PC-3 (cell line): ENCODE measurements at places on chromosomes 2 and 18.

DNA sequence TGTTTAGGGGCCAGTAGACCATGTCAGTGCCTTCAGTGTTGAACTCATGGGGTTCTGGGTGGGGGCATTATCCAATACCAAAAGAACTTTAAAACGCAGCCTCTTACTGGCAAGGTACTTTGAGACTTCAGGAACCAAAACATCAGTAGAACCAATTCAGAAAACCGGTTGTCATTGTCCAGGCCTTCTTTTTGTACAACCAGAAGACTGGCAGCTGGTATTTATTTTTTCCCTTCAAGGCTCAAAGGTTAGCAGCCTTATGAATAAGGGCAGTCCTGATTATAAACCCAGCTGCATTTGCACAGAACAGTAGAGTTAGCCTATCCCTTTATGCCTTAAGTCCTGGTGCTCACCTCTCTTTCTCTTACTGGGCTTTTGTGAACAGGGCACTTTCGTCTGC, 113.8 kb upstream of the EML6 start:
- no peak for DNase-seq

GRCh38 chr2:118223511-118223991, 135.3 kb downstream of the INSIG2 start:
- no peak for DNase-seq

DNA sequence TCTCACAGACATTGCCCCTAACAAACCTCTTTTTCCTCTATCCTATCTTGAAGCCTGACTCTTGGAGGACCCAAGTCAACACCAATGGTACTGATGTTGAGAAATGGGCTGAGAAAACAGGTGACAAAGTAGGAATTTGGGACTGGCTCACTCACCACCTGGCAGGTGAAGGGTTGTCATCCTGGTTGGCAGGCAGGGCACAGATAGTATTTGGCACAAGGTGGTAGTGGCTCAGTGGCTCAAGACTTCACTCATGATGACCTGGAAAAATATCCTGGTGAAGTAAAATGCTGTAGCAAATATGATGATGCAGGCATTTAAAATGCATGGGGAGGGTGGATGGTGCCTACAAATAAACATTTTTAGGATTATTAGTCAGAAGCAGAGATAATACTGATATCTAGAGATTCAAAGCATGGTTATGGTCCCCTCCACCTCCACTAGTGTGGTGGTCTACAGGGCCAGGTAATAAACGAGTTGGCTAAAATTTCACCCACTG, 38.0 kb upstream of the GLS start:
- peak; percentile 54 for DNase-seq

DNA sequence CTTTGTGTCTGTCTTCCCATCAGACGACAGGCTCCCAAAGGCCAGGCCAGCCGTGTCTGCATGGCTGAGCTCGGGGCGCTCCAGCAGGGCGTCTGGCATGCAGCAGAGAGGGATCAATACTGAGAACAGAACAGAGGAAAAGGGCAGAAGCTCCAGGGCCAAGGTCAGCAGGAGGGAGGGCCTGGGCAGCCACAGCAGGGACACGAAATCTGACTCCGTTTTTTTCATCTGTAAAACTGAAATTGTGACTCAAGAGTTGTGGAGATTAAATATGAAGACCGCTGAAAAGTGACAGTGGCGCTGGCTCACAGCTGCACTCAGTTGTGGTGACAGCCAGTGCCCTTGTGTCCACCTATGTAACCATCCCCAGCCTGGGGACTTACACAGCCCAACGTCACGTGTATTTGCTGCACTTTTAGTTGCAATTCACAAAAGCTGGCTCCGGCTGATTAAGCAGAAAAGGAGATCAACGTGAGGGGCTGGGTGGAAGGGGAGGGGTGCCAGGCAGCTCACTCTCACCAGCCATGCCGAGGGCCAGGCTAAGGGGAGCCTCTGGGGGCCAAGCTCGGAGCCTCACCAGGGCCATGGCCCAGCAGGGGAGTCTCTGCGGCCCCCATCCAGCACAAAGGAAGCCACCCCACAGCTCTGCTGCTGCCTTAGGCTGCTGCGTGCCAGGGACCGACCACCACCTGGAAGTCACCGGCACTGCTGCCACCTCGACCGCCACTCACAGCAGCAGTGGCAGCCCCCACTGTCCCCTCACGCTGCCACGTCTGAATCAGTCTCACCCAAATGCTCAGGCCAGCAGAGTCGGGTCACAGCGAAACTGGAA, 74.7 kb downstream of the EIPR1 start:
- DNase-seq, result no peak

- DNase-seq, result peak; percentile 57
Observed at GRCh38 chr2:32061973-32062861, 1.1 kb upstream of the SPAST start.

- DNase-seq, result no peak
Observed at GRCh38 chr2:46311651-46312223, 14.5 kb downstream of the EPAS1 start.

DNA sequence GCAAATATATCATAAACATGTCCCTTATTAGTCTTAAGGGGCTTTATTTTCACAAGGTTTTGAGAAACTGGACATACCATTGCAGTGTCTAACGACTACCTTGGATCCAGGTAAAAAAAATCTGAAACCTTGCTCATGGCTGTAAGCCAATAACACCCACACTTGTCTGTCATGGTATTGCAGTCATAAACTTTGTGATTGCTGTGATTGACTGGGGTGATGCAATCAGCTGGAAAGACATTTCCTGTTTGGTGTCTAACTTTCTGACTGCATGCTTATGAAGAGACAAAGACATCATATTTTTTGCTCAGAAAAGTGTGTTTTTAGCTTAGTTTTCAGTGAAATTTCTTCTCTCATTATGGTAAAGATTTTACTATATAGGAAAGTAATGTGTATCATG, 635.0 kb downstream of the TSN start:
- DNase-seq, result peak; percentile 53

- no peak for DNase-seq
Observed at GRCh38 chr2:26494891-26495290, 17.0 kb upstream of the OTOF start.

DNA sequence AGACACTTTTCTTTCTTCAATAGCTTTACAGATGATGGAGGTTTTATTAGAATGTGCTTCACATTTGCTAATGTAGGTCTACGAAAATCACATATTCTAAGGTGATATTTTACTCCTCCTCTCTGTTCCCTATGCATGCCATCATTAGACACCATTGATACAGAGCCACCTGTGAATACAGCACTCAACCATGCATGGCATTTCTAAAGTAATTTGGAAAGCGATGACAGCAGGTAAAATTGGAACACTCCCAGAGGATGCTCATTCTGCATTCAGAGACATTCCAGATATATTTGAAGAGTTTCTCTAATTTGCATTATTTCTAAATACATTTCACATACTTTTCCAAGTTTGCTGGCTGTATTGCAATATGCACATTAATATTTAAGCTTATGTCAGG, 65.3 kb upstream of the RIT2 start:
- DNase-seq, result no peak

- DNase-seq, result peak; percentile 88
Observed at GRCh38 chr2:138421971-138422335, 79.6 kb upstream of the SPOPL start.

GRCh38 chr18:71485611-71486010, 1058.5 kb downstream of the CBLN2 start:
- peak; percentile 50 for DNase-seq

- no peak for DNase-seq
Observed at GRCh38 chr2:188068093-188068492, 223.6 kb upstream of the GULP1 start.

- no peak for DNase-seq
Observed at GRCh38 chr2:223681125-223681524, 79.0 kb upstream of the SCG2 start.

DNA sequence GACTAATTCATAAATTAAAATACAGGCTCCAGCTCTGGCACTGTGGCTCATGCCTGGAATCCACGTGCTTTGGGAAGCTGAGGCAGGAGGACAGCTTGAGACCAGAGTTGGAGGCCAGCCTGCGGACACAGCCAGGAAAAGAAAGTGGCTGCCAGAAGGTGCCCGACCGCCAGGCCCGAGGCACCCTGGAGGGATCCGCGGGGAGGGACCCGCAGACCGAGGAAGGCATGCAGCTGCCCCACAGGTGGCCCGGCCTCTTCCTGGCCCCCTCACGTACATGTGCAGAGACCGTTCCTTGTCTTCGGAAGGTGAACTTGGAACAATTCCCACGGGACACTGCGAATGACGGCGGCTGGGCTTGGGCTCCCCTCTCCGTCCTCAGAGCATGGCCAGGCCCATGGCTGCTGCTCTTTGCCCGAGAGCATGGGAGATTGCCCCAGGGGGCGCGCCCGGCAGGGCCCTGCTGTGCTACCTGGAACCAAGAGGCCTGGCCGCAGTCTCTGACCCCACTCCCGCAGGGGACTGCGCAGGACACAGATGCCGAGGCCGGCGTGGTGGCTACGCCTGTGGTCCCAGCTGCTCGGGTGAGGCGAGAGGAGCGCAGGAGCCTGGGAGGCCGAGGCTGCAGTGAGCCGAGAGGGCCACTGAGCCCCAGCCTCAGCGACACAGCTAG, 55.6 kb upstream of the IMP4 start:
- no peak for DNase-seq

DNA sequence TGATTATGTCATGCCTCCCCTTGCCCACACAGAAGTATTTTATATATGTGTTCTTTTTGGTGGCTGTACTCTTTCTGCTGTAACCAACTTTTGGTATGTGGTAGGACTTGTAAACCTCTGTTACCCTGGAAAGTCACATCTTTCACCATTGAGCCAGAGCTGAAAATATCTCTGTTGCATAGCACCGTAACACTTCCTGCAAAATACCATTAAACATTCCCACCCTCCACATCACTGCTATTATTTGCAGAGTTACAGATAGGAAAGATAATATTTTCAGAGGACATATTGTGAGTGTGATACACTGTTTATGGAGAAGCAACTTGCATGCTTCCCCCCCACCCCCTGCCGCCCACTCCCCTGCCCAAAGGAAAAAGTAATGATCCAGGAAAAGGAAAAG, 44.8 kb downstream of the CAB39 start:
- DNase-seq, result peak; percentile 50

DNA sequence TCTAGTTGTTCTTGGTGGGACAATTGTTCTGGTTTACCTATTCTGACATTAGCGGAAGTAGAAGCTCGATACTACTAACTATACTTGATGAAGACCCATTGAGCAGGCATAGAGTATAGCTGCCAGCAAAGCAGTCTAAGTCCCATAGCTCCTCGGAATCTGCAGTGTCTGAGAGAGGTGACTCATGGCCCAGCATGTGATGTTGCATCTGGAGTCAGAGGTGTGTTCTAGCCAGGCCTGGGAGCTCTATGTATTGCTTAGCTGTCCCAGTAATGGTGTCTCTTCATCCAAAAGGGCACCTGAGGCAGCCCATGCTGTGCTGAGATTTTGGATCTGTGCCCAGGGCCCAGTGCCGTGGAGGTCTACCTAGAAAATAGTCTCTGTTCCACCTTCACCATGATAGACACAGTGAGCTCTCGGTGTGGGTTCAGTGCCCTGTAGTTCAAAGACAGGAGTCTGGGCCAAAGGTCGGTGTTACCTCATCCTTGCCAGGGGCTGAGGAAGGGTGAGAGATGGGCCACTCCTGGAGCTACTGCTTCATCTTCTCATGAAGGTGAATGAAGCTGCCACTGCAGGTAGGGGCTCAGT, 47.3 kb downstream of the MEX3C start:
- peak; percentile 2 for DNase-seq

DNA sequence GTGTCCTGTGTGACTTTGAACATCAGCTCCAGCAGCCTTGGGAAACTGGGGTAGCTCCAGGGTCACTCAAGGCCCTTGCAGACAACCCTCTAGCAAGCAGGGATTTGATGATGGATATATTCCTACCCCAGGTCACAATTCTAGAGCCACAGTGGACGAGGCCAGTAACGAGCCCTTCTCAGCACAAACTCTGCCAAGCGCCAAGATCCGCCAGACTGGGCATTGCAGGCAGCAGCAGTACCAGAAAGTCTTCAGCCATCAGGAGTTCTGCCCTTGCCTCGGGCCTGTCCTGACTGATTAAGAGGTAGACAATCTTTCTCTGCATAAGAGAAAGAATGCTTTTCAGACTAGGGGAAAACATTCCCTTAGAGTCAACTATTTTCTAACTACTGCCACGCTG, 259.1 kb downstream of the FBXO15 start:
- DNase-seq, result no peak

- DNase-seq, result peak; percentile 79
Observed at GRCh38 chr2:43484323-43484930, 111.4 kb downstream of the THADA start.

- DNase-seq, result no peak
Observed at GRCh38 chr2:49028101-49028500, 126.2 kb downstream of the FSHR start.

GRCh38 chr2:9757501-9758264, 85.6 kb upstream of the TAF1B start:
- DNase-seq, result no peak

DNA sequence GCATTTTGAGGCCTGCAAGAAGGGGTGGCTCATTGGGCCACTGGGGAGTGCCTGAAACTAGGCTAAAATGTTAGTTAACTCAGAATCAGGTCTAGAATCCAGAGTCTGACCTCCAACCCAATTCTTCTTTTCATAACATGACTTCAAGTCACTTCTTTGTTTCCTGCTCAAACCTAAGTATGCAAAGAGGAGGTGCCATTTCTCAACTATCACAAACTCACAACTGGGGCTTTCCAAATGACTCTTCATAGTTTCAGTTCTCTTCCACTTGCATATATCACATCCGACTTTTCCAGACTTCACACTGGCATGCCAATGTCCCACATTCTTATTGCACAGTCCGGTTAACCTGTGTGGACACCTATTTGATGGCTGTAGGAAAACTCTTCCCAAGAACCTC, 211.6 kb downstream of the TCF4 start:
- DNase-seq, result no peak

DNA sequence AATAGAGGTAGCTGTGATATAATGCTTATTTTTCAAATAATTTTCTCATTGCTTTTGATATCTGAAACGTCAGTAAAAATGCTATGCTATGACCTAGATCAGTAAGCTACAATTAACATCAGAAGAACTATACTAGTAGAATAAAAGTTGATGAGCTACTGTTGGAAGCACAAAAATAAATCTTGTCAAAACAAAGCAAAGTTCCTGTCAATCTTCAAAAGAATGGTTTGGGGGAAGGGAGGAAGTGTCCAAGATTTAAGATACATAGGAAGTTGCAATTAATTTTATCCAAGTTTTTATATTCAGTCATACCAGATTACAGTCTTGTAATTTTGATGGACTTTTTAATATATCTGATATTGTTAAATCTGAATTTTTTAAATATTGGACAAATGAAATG, 19.2 kb downstream of the IRS1 start:
- DNase-seq, result no peak
